ENCODE measurements at places on chromosomes 5 and 9. TPM values are rescaled to one million over a fixed set of nuclear protein-coding genes. Genes with fewer than 3 reads are reported as not detected.

DNA sequence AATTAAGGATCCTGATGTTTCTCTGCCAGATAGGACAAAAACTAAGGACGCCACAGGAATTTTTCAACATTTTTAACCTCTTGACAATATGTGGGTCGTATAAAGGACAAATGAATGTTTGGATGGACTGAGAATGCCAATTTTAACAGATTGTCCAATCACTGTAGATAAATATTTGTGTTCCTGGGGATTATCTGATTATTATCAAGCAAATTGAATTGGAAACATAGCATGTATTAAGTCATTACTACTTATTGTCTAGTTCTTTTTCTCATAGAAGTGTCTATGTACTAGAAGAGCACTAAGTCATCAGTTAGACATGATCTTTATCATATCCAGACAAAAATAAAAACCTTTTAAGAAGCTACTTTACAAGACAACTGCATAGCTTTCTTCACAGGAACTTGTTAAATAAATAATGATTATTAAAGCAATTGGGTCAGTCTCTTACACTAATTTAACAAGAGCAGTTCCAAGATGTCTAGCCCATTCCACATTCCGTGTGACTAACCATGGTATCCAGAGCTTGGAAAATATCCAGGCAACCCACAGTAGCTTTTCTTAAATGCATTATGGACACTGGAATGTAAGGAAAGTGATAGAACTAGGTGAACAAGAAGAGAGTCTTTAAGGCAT is 127.5 kb upstream of the CDKN2B start:
- no peak for DNase-seq

- no peak for DNase-seq
Observed at GRCh38 chr9:135302329-135303279, 177.0 kb upstream of the PPP1R26 start.

DNA sequence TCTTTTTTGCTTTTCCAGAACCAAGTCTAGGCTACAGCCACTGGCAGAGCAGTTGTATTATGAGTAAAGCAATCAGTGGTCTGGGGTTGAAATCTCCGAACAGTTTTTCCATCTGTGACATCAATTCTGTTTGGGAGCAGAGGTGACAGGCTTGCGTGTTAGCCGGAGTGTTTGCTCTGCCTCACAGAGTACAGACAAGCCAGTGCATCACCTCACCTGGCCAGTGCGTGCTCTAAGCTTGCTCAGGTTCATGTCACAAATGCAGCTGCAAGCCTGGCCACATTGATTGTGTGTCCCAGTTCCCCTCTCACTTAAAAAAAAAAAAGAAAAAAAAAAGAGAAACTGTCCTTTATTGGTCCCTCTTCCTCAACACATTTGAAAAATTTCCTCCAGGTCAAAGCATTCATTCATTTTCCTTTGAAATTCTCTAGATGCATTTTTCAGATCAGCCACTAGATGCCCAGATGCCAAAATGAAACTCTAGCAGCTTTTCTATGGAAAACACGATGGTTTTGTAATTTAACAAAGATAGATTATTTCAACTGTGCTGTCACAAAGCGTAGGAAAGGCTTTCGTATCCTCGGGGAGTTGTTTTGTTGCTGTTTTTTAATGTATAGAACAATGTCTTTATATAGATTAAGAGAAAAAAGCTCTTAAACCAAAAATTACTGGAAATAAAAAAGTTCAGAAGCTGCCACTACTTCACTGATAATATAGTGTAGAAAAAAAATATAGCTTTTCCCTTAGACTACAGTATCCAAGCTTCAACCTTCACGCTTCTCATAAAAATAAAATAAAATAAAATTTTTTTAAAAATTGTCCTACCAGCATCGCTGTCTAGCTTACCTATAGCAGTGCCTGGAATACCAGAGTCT is 585.5 kb downstream of the TLE1 start:
- DNase-seq, result peak; percentile 24

DNA sequence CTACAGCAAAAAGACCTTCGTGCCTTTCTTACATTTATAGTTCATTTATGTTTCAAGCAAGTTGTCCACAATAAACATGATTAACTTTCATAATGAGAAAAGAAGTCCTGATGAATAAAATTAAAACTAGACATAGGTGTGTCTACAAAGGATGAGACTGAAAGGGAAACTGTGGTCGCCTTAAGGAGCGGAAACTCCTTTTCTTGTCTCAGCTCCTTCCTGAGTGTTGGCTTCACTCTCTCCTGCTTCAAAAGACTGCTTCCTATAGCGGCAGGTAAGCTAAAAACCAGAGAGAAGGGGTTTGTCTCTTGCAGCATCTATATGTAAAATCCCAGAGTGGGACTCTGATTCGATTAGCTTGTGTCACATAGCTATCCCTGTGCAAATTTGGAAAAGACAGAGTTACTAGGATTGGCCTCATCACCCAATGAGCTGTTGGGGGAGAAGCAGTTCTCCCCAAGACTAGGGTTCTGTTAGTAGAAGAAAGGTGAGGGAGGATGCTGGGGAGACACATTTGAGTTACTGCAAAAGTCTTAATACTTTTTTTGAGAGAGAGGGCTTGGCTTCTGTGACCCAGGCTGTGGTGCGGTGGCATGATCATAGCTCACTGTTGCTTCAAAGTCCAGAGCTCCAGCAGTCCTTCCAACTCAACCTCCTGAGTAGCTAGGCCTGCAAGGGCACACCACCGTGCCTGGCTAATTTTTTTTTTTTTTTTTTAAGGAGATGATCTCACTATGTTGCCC is 16.8 kb upstream of the CTSL start:
- DNase-seq, result no peak

- DNase-seq, result no peak
Observed at GRCh38 chr5:123681061-123681460, 169.1 kb downstream of the CSNK1G3 start.

GRCh38 chr9:83538890-83539238 is 663 bp upstream of the FRMD3 start:
- no peak for DNase-seq

DNA sequence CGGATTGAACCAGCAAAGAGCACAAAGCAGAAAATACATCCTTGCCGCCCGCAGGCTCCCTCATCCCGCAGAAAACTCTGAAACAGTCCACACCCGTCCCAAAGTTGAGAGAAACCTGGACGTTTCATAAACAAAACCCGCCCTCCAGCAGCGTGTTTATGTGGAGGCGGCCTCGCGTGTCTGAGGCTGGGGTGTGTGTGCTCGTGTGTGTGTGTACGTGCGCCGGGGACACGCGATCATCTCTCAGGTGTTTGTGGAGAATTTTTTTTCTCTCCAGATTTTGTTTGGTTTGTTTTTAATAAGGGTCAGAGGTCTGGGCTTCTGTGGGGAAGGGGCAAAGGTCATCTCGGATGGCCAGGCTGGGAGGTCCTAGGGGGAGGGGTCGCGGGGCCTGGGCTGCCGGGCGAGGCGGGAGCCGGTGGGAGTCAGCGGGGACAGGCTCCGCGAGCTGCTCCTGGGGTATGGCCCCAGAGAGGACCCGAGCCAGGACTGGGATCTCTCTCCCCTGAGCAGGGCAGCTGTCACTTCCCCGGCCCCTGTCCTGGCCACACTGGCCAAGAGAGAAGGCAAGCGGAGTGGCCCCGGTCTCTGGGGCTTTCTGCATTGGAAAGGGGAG is 206.4 kb downstream of the C9orf50 start:
- DNase-seq, result peak; percentile 55

DNA sequence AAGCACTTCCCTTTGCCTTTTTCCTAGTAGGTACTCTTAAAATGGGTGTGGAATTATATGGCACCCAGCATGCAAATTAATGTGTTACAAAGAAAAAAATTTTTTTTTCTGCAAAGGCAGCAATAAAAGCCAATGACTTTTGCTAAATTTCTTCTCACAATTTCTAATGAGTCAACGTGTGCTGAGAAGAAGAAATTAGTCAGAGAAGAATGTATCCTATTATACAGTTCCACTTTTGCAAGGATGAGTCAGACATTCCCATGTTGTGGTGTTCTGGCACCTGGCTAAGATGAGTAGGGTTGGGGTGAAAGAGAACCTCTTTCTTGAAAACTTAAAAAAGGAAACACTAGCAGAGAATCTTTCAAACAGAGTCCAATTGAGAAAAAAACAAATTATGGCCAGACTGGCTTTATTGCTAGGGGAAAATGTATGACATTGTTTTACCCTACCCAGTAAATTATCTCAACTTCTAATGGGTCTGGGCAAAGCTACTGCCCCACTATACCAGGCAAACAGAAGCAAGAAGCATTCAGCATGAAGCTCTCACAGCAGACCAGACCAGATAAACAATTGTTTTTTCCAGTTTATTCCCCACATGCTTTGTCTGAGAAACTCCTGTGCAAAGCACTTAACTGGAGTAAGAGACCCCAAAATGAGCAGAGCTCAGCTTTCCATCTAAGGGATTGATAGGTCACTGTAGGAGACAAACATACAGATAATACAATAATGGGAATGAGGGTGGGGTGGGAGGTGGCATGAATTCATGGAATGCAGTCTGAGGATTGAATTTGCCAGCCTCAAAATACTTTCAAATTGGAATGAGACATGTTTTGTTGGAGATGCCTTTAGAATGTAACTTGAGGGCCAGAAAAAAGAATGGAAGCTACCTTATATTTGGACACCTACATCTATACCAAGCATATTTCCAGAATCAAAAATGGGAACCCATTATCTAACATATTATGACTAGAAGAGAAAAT is 220.8 kb upstream of the RFX3 start:
- DNase-seq, result peak; percentile 47

GRCh38 chr9:91146391-91147019 is 215.2 kb downstream of the AUH start:
- no peak for DNase-seq

GRCh38 chr5:66440202-66440680 is 156.0 kb upstream of the MAST4 start:
- no peak for DNase-seq

DNA sequence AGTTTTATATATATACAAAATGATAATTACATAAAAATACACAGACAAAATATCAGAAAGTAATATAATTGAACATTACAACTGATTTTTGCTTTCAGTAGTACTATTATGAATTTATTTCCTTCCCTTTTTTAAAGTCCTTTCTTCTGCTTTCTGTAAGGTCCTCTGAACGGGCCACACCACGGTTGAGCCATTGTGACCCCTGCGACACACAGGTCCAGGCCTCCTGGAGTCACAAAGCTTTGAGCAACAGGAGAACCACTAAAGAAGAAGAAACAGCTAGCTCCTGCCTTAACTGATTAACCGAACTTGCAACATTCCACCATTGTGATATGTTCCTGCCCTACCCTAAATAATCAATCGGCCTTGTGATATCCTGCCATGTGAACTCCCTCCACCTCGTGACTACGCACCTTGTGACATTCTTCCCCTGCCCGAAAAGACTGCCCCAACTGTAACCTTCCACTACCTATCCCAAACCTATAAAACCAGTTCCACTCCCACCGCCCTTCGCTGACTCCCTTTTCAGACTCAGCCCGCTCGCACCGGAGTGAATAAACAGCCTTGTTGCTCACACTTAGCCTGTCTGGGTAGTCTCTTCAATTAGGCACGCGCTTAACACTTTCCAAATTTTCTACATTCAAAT is 375.0 kb upstream of the RFX3 start:
- DNase-seq, result no peak

GRCh38 chr5:168802337-168802736 is 223.2 kb upstream of the PANK3 start:
- DNase-seq, result no peak

GRCh38 chr9:133125941-133126696 is 5.1 kb upstream of the RALGDS start:
- DNase-seq, result no peak

DNA sequence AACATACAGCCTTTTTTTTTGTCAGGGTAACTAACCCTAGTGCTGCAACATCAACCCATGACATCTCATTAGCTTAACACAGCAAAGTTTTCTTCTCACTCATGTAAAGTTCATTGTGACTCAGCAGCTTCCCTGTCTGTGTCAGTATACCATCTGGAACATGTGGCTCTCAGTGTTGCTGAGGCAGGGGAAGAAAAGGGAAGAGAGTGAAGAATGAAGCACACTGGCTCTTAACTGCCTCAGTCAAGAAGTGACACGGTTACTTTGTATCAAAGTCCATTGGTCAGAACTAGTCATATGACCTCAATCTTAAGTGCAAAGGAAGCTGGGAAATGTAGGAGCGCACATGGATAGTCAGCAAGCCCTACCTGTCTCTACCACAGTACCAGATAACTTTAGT is 185.0 kb upstream of the ELL2 start:
- peak; percentile 33 for DNase-seq

DNA sequence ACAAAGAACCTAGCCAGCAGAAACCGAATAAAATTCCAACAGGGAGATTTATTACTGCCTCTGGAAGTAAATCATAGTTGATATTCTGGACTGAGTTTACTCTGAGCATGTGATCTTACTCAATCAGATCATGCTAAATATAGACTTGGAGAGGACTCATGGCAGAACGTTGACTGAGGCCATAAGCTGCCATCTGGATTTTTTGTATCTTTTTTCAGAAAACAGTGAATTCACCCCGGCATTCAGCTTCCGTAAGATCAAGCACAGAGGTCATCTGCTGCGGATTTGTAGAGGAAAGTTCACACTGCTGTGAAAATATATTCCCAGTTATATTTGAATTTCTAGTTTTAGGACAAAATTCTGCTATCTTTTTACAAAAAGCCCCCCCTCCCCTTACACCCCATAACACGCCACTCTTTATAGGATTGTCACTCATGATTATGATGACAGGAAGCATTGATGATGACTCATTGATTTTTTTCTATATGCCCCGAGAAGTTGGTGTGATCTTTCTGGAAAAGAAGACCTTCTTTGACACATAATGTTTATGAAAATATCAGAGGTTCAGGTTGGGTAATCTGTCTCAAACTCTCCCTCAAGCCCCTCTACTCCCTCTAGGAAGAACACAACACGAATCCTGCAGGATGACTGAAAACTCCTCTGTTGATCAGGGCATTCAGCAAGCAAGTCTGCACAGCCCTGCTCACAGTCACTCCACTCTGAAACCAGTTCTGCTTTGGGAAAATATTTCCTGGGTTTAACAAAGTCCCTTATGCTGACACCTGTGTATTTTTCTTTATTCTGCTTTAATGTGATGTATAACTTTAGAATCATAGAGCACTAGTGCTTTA is 70.8 kb downstream of the NXNL2 start:
- no peak for DNase-seq

DNA sequence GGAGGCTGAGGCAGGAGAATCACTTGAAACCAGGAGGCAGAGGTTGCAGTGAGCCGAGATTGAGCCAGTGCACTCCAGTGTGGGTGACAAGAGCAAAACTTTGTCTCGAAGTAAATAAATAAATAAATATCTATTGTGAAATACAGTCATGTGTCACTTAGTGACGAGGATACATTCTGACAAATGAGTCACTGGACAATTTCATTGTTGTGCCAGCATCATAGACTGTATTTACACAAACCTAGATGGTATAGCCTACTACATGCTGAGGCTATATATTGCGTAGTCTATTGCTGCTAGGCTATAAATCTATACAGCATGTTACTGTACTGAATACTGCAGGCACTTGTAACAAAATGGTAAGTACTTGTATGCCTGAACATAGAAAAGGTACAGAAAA is 61.1 kb upstream of the CCL21 start:
- peak; percentile 1 for DNase-seq

The SPAAR gene
- 0.23 TPM for total RNA-seq

The C9orf153 gene
- total RNA-seq, result 0.56 TPM

The GABRA1 gene
- total RNA-seq, result not detected

The SIT1 gene
- not detected for total RNA-seq

The BARHL1 gene
- not detected for total RNA-seq

The MEIKIN gene
- not detected for total RNA-seq

The SPATA31E1 gene
- not detected for total RNA-seq

The TMEFF1 gene
- total RNA-seq, result not detected

All from HT-29 (cell line).